ENCODE measurements at places on chromosomes 2 and 18. TPM values are rescaled to one million over a fixed set of nuclear protein-coding genes. Genes with fewer than 3 reads are reported as not detected.

- H3K27me3 ChIP-seq, result no peaks in the 10 kb centered on the region
- no peak overlapping the region for H3K27ac ChIP-seq
- H3K4me3 ChIP-seq, result no peak overlapping the region
- no peaks in the 10 kb centered on the region for H3K36me3 ChIP-seq
- DNase-seq, result no peak
- peaks cover 20% of the 10 kb centered on the region for H3K4me1 ChIP-seq
Measured at GRCh38 chr2:37794717-37795116, 123.3 kb upstream of the CDC42EP3 start.

GPR45 gene
- not detected for total RNA-seq

DNA sequence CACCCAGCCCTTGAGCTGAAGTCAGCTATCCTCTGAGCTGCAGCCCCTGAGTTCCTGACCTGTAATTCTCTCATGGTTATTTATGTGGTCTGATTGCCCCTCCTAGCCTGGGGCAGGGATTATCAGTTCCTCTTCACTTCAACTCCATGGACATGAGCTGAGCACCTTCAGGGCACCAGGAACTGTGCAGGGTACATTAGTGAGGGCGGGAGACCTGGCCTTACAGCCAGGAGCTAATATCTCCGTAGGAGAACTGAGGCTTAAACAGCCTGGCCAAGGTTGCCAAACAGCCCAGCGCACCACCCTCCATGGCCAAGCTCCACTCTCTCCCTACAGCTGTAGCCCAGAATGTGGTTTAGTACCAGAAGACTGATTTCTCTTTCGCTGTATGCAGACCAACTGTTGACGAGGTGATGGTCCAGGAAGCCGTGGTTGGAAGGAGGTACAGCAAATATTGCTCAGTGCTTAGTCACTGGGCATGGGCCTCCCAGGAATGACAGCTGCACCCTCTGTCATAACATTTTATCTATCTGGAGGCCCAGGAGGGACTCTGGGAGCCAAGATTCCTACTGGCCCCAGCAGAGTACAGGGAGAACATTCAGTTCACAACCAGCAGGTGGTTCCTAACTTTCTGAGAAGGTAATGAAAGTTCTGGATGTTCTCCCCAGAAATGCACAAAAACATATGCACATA is 228.7 kb upstream of the SIX2 start:
- H3K4me1 ChIP-seq, result peaks cover 19% of the 10 kb centered on the region
- H3K27ac ChIP-seq, result no peak overlapping the region
- no peak overlapping the region for H3K4me3 ChIP-seq
- DNase-seq, result no peak
- H3K27me3 ChIP-seq, result peaks cover 5% of the 10 kb centered on the region

CTIF gene
- 48.5 TPM for total RNA-seq

- no peaks in the 10 kb centered on the region for H3K36me3 ChIP-seq
- H3K4me3 ChIP-seq, result peak overlapping the region; percentile 84
- DNase-seq, result no peak
- H3K27ac ChIP-seq, result no peak overlapping the region
- H3K27me3 ChIP-seq, result peaks cover 63% of the 10 kb centered on the region
Measured at GRCh38 chr2:26848336-26849055, 564 bp downstream of the DPYSL5 start.

GRCh38 chr2:160402501-160402900 is 91.1 kb downstream of the RBMS1 start:
- H3K4me1 ChIP-seq, result peaks cover 40% of the 10 kb centered on the region
- no peak overlapping the region for H3K4me3 ChIP-seq
- DNase-seq, result no peak
- no peaks in the 10 kb centered on the region for H3K27me3 ChIP-seq
- H3K27ac ChIP-seq, result peak overlapping the region; percentile 92

ZBTB7C gene
- total RNA-seq, result 13.0 TPM

DNA sequence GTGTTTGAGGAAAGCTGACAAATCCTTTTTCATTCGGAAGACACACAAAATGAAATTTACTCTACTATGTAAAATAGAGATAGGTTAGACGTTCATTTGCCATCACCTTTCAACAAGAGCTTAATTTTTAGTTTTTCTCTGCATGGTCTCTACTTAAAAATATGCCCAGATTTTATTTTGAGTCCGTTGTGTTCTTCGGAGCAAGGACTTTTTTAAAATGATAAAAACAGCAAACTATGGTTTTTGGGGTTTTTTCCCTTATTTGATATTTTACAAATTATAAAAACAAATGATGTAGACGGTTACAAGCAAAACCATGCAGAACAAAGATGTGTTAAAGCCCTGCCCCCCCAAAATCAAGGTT is 53.3 kb upstream of the RBM44 start:
- H3K4me3 ChIP-seq, result no peak overlapping the region
- H3K4me1 ChIP-seq, result peaks cover 34% of the 10 kb centered on the region
- H3K27me3 ChIP-seq, result no peaks in the 10 kb centered on the region
- H3K36me3 ChIP-seq, result peaks cover 15% of the 10 kb centered on the region

MZT2A gene
- total RNA-seq, result 94.9 TPM

DNA sequence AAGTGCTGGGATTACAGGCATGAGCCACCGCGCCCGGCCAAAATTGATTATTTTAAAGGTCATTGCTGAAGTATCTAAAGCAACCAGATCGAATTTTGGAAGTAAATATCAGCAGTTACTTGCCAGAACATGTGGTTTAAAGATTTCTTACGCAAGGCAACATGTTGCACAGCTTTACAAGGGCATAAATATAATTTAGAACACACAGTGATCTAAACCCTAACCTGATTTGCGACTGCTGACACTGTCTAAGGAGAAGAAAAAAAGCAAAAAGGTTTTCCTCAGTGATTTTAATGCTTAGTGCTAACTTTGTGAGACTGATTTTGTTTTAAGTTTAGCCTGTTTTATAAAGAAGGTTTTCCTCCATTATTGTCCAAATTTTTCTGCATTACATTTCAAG is 569.9 kb upstream of the LINC00305 start:
- H3K36me3 ChIP-seq, result no peaks in the 10 kb centered on the region
- no peak overlapping the region for H3K27ac ChIP-seq
- DNase-seq, result no peak
- no peaks in the 10 kb centered on the region for H3K27me3 ChIP-seq
- peaks cover 4% of the 10 kb centered on the region for H3K4me1 ChIP-seq

- no peaks in the 10 kb centered on the region for H3K36me3 ChIP-seq
- DNase-seq, result no peak
- H3K27me3 ChIP-seq, result peaks cover 3% of the 10 kb centered on the region
Measured at GRCh38 chr2:27888790-27889189, 1.4 kb downstream of the RBKS start.

GRCh38 chr2:213150315-213151097 is 906 bp downstream of the IKZF2 start:
- peak overlapping the region; percentile 97 for H3K4me3 ChIP-seq
- H3K27me3 ChIP-seq, result no peaks in the 10 kb centered on the region
- DNase-seq, result no peak
- peak overlapping the region; percentile 96 for H3K27ac ChIP-seq
- peaks cover 3% of the 10 kb centered on the region for H3K36me3 ChIP-seq

FHL2 gene
- total RNA-seq, result 21.9 TPM

- DNase-seq, result no peak
- H3K4me1 ChIP-seq, result peaks cover 10% of the 10 kb centered on the region
- H3K36me3 ChIP-seq, result no peaks in the 10 kb centered on the region
- no peak overlapping the region for H3K4me3 ChIP-seq
- H3K27me3 ChIP-seq, result peaks cover 3% of the 10 kb centered on the region
Measured at GRCh38 chr2:21759819-21760218, 636.1 kb downstream of the TDRD15 start.

GRCh38 chr18:74478880-74479279 is 17.3 kb upstream of the CNDP2 start:
- no peak for DNase-seq
- no peak overlapping the region for H3K27ac ChIP-seq
- H3K4me1 ChIP-seq, result no peaks in the 10 kb centered on the region
- no peak overlapping the region for H3K4me3 ChIP-seq

DNA sequence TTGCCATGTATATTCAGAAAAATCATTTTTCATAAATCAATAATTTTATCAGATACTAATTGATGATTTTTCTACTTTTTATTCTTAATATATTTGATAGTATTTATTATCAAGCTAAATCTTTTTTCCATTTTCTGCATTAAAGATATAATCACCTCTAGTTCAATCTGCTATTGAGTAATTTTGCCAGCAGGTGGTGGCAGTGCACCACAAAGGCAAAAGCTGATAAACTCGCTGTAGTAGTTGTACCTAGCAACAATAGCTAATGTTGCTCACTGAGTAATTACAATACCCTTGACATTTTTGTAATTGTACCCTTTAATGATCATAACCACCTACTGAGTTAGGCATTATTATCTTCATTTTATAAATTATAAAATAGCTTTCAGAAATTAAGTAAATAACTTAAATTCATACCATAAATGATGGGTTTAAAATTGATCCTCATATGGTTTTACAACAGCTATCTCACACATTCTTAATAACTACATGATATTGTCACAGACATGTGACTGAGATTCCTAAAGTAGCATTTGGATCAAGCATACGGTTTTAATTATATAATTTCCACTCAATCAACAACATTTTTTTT is 52.0 kb upstream of the CALCRL start:
- DNase-seq, result no peak
- H3K4me1 ChIP-seq, result peaks cover 20% of the 10 kb centered on the region
- H3K4me3 ChIP-seq, result no peak overlapping the region
- no peaks in the 10 kb centered on the region for H3K27me3 ChIP-seq
- peaks cover 4% of the 10 kb centered on the region for H3K36me3 ChIP-seq

ARHGEF33 gene
- 1.5 TPM for total RNA-seq

All from type B pancreatic cell (in vitro differentiated cells).